ENCODE measurements at places on chromosomes 11 and 22. TPM values are rescaled to one million over a fixed set of nuclear protein-coding genes. Genes with fewer than 3 reads are reported as not detected.

DNA sequence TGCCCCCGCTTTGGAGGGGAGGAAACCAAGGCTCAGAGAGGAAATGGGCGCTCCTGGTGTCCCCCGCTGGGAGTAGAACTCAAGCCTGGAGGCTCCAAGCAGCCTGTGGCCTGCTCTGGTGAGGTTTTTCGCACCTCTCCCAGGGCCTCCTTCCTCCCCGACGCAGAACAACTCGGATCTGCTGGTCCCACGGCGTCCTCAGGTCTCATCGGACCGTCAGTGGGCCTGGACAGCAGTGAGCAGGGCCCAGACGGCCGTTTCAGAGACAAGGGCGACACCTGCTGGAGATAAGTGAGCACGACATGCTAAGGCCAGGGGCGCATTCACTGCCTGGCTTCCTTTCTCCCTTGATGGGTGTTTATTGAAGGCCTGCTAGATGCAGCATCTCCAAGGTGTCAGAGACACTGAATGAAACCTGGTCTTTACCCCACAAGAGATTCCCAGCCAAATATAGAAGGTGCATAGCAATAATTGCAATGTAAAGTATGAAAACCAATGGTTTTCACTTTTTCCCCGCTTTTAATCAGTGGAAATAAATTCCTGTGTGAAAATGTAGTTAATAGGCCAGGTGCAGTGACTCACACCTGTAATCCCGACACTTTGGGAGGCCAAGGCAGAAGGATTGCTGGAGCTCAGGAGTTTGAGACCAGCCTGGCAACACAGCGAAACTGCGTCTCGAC lies 26.9 kb upstream of the CD82 start:
- H3K27ac ChIP-seq = no peak overlapping the region
- no peaks in the 10 kb centered on the region for H3K4me1 ChIP-seq
- DNase-seq = peak; percentile 82
- no peaks in the 10 kb centered on the region for H3K27me3 ChIP-seq
- H3K36me3 ChIP-seq = no peaks in the 10 kb centered on the region
- no peak overlapping the region for H3K4me3 ChIP-seq

GRCh38 chr22:22748297-22748743 lies 103.9 kb downstream of the GGTLC2 start:
- no peaks in the 10 kb centered on the region for H3K4me1 ChIP-seq
- peak; percentile 12 for DNase-seq
- H3K4me3 ChIP-seq = no peak overlapping the region

GRCh38 chr11:85643191-85643614 lies 4.6 kb upstream of the TMEM126A start:
- peaks cover 7% of the 10 kb centered on the region for H3K4me1 ChIP-seq
- no peak overlapping the region for H3K27ac ChIP-seq
- H3K27me3 ChIP-seq = no peaks in the 10 kb centered on the region
- no peak overlapping the region for H3K4me3 ChIP-seq
- H3K36me3 ChIP-seq = no peaks in the 10 kb centered on the region

DNA sequence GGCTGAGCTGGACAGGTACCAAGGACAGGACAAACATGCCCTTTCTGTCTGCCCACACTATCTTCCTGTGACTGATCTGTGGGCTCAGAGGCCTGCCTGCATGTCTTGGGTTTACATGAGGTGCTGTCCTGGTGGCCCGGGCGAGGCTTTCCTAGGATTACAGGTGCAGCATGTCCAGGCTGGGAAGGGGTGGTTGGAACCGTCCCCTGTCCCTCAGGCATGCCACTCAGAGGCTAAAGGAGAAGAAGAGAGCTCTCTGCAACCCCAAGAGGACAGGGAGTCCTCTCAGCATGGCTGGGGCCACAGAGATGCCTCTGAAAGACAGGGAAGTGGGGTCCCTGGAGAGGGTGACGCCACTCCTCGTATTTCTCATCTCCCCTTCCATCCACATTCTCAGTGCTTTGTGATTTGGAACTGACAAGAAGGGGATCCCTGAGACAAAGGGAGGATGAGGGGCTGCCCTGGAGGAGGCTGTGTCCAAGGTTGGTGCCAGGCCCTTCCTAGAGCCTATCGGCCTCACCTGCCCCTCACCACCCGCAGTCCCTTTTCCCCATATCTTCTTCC lies 64.6 kb upstream of the LMO1 start:
- no peaks in the 10 kb centered on the region for H3K27me3 ChIP-seq
- H3K36me3 ChIP-seq = no peaks in the 10 kb centered on the region
- no peak overlapping the region for H3K4me3 ChIP-seq
- H3K27ac ChIP-seq = no peak overlapping the region
- DNase-seq = no peak
- no peaks in the 10 kb centered on the region for H3K4me1 ChIP-seq

Gene LIF
- 0.79 TPM for total RNA-seq

Gene CELSR1
- total RNA-seq = 3.2 TPM

Gene FERMT3
- total RNA-seq = 4.1 TPM

Gene MUC6
- total RNA-seq = 25.5 TPM

Measured in pancreas (tissue), 10 donors.